ENCODE measurements at places on chromosomes 6 and 20.

DNA sequence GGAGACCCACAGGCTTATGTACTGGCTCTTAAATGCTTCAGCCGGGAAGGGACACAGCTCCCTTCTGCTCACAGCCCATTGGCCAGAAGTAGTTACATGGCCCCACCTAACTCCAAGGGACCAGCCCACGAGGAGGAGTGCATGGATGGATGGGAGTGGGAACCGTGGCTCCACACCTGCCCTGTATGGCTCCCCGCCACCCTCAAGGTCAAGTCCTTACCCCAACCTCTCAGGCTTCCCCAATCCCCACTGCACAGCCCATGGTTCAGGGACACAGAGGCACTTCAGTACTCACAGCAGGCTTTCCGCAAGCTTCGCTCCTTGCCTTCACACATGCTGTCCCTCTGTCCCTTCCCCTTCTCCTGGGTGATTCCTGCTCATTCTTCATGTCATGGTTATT, 137.9 kb upstream of the KCNG1 start:
- no peak for DNase-seq

GRCh38 chr6:10146715-10147451, 268.0 kb downstream of the TFAP2A start:
- peak; percentile 17 for DNase-seq

- DNase-seq, result no peak
These were observed 28.3 kb downstream of the L3MBTL3 start for GRCh38 chr6:130046671-130047070.

DNA sequence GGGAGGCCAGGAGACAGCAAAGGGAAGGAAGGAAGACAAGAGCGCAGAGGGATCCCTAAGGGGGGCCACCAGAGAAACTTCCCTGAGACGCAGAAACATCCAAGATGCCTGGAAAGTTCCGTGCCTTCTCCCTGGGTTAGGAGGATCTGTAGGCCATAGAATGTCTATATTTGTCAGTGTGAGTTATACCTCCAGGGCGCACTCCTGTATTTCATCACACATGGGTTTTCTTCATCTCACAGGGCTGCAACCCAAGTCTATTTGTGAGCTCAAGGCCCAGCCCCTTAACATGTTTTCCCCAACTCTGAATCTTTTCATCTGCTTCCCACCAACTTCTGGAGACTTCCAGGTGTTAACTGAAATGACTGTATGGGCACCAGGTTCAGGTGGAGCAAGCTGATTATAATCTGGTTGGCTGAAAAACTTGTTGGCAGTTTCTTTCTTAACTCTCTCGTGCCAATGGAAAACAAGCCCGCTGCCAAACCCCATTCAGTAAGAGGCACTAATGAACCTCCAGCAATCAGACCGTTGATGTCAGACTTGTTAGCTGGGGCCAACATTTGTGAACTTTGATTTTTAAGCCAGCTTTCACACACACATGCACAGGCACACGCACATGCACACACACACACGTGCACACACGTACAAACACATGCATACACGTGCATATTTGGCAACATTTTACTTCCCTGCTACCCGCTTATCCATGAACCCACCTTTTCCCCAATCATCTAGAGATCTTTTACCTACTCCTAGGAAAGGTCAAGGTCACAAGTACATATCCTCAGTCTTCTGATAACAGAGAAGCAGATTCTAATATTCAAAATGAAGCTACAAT, 247.5 kb upstream of the GMDS start:
- DNase-seq, result no peak

DNA sequence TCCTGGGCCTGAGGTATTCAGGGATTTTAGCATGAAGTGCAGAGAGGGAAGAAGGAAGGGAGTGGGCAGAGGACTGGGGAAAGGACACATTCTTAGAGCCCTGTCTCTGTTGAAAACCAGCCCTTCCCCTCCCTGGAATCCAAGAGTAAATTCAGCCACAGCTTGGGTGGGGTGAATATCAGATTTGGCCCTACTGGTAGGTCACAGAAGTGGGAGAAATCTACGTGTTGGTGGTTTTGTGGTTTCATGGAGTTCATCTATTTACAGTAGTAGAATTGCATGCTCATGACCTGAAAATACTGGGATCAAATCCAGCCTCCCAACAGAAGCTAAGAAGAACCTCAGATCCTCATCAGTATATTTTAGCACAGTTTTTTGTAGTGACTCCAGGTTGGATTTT, 404.4 kb downstream of the BMP2 start:
- no peak for DNase-seq

GRCh38 chr6:131765081-131765803, 42.6 kb upstream of the ENPP1 start:
- DNase-seq, result peak; percentile 68

DNA sequence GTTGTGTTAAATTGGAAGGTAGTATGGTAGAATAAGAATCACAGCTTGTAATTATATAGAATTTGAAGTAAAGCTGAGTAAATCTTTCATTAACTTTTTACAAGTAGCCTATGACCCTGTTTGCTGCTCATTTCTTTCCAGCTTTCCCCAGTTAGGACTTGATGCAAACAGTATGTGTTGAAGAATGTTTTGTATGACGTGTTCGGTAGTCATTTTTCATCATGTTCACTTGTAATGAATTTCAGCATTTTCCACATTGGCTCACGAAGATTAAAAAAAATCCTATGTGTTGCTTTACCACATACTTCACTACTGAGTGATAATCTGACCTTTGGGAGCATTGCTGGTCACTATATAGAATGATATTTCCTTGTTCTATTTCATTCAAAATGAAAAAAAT, 162.4 kb downstream of the CDKAL1 start:
- DNase-seq, result peak; percentile 16

GRCh38 chr6:81246200-81246599, 506.3 kb downstream of the TENT5A start:
- DNase-seq, result no peak

- DNase-seq, result no peak
These were observed 311.8 kb downstream of the CD83 start for GRCh38 chr6:14429396-14429795.

- no peak for DNase-seq
These were observed 227.0 kb downstream of the BMP2 start for GRCh38 chr20:6994452-6994851.

- DNase-seq, result no peak
These were observed 165.2 kb downstream of the AIG1 start for GRCh38 chr6:143225929-143226328.

DNA sequence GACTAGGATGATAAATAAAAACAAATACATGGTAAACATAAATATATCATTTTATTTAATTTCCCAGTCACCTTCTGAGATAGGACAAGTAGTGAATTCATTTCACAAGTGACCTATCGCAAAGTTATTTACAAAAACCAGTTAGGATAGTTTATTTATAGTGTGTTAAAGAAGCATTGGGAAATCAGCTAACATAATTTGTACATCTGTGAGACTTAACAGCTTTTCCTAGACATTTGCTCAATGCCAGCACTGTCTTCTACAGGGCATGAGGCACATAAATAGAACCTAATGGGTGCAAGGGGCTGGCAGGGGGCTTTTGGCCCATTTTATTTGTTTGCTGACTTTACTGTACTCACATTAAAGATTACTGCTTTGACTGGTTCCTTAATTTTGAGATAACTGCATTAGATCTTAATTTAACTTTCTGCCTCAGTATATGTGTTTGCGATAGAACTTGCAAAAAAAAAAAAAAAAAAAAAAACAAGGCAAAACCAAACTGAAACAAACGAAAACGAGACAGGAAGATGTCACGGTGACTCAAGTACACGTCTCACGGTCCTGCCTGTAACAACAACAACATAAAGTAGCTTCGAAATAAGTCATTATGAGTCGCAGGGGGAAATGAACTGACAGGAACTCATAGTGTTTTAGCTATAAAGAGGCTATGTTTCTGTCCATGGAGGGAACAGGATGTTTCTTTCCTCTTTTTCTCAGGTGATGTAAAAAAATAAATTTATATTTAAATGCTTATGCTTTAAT, 133.7 kb upstream of the GMDS start:
- DNase-seq, result no peak

DNA sequence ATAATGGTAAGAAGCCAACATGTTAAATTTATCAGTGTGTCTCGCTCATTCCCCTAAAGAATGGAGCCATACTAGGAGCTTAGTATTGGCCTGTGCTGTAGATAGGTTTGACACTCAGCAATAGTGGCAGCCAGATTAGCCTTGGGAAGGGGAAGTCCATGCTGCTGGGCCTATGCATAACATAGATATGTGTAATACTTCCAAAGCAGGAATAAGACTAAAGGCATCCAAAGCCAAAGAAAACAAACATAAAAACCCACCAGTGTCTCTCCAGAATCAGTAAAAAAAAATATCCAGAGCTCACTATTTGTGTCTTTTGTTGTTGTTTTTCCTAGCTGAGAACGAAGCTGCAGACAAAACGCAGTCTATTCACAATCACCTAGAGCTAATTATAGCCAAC, 104.2 kb upstream of the STXBP5 start:
- peak; percentile 36 for DNase-seq

DNA sequence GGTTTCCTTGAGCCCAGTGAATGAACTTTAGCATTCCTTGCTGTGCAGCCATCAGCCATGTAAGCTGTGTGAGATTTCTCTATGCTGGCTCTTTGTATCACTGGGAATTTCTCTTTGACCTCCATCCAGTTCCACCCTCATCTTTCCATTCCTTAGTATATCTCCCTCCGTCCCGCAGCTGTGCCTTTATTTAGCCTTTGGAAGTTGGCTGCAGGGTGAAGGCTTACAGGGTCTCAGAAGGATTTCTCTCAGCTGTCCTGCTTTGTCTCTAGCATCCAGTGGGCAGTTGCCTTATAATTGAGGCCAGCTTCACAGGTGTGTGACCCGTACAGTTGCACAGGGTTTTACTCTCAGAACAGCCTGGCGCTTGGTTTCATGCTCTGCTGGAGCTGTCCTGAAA, 144.3 kb downstream of the PXDC1 start:
- no peak for DNase-seq

DNA sequence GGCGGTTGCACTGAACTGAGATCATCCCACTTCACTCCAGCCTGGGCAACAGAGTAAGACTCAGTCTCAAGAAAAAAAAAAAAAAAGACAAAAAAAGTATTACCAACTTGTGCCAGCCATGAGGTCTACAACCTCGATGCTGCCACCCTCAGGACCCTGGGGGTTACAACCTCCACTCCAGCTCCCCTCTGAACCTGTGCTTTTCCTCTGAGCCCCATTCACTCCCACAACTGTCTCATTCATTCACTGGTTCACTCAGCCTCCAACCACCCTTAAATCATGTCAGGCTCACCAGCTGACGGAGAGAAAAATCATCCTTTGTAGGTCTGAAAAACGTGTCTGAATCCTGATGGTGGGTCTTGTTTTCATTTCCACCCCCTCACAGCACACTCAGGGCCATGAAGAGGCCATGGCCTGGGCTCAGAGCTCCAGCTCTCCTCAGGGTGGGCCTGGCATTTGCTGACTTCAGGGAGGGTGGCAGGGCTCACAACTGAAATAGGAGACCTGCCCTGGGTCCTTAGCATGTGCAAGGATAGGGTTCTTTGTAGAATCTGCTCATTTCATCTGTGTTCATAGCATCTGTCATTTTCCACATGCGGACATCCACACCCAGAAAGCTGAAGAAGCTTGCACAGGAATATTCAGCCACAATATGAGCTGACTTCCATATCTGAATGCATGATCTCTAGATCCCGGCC, 1.9 kb upstream of the ULBP1 start:
- no peak for DNase-seq

GRCh38 chr6:17612048-17612447, 11.9 kb downstream of the FAM8A1 start:
- no peak for DNase-seq

DNA sequence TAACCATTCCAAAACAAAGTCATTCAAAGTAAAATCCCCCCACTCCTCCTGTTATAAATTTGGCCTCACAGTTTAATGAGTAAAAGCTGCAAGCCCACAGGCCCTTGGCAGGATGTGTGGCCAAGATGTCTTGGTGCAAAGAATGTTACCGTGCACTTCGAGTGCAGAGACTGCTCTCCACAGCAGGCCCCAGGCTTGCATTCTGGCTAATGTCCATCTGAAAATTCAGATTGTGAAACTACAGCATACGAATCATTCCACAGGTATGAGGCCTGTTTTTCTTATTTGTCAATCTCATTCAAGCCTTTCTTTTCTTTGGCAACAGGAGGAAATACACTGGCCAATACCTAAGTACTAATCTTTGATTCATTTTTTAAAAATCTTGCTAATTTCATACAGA, 7.1 kb downstream of the RPS6KA2 start:
- DNase-seq, result peak; percentile 80

DNA sequence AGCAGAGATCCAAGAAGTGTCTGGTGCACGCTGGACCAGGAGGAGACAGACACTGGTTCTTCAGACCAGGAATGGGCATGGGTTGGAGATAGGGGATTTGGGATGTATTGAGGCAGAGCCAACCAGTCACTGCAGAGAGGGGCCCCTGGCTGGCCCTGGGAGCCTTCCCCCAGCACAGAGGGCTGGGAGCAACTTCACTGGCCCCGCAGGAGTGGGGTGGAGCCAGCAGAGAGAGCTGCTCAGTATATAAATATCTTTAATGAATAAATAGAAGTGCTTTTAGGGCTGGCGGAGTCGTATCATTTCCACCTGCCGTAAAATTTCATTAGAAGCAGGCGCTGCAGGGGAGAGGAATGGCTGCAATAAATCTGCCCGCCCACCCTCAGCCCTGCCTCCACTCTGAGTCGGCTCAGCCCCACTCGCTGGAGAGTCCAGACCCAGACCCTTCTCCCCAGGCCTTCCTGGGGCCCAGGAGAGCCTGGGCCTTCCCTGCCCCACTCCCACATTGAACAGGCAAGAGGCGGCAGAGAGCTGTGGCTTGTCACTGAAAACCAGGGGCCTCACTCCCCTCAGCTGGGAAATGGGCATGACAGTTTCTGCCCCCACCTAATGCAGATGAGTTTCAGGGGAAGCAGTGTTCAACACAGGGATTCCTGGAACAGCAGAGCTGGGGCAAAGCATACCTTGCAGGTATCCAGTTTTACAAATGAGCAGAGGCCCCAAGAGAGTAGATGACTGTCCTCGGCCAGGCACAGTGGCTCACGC, 23.9 kb upstream of the VSTM2L start:
- no peak for DNase-seq

DNA sequence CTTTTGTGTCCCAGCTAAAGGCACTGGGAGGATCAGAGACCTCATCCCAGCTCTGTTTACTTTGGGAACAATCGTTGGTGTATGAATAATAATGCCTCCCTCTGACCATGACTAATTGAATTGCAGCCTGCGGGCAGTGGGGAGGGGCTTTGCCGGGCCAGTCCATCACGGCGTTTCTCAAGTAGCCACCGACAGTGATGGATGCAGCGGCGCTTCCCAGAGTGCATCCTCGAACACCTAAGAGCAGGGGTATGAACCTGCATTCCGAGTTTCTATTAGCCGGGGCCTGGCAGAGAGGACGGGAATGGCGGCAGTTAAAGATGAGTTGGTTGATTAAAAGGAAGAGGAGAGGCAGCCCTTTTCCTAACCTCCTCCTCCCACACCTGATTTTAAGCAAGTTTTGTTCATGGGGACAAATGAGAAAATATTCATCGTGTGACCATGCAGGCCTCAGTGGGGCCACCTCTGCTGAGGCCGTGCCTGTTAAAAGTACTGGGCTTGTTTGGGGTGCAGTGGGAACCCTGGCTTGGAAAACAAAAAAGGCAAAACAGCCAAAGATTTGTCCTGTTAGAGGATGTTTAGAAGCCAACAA, 154.1 kb downstream of the FOXA2 start:
- no peak for DNase-seq
